ENCODE measurements at places on chromosomes 4 and X. TPM values are rescaled to one million over a fixed set of nuclear protein-coding genes. Genes with fewer than 3 reads are reported as not detected.

PHOX2B gene
- total RNA-seq: 4.8 TPM

MRPS18C gene
- 28.9 TPM for total RNA-seq

ZNF157 gene
- total RNA-seq: 0.51 TPM

ADH4 gene
- total RNA-seq: 0.19 TPM

HPF1 gene
- 23.8 TPM for total RNA-seq

MXRA5 gene
- total RNA-seq: 4.7 TPM

ZNF630 gene
- total RNA-seq: 6.4 TPM

OPRPN gene
- total RNA-seq: not detected

PABPC1L2A gene
- not detected for total RNA-seq

MUC7 gene
- not detected for total RNA-seq

- DNase-seq: no peak
Measured at GRCh38 chrX:50818986-50819385, 5.0 kb upstream of the SHROOM4 start.

DNA sequence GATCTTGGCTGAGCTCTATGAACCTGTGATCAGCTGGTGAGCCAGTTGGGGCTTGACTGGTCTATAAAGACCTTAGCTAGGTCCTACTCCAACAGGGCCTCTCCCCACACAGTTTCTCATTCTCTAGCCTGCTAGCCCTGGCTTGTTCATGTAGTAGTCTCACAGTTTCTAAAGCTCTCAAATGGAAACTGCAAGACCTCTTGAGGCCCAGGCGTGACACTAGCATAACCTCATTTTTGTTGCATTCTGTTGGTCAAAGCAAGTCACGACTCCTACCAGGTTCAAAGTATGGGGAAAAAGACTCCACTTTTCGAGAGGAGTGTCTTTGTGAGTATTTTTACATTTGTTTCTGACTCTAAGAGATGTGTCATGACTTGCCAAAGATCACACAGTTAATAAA is 50.9 kb downstream of the CEP44 start:
- no peak for DNase-seq

DNA sequence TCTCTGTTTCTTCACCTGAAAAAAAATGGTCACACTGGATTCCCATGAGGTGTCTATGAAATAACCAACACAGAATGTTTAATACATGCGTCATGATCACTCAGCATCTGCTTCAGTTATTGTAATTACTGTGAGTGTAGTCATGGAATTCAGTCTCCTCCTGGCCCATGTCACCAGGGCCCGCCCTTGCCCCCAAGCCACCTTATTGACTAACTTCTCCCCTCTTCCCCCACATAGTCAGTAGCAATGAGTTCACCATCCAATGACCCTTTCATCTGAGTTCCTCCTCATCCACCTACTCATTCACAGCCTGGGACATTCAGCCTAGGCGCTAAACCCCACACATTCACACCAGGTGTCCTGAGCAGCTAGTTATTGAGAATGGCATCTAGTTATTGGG is 15.6 kb downstream of the PNMA6F start:
- no peak for DNase-seq

DNA sequence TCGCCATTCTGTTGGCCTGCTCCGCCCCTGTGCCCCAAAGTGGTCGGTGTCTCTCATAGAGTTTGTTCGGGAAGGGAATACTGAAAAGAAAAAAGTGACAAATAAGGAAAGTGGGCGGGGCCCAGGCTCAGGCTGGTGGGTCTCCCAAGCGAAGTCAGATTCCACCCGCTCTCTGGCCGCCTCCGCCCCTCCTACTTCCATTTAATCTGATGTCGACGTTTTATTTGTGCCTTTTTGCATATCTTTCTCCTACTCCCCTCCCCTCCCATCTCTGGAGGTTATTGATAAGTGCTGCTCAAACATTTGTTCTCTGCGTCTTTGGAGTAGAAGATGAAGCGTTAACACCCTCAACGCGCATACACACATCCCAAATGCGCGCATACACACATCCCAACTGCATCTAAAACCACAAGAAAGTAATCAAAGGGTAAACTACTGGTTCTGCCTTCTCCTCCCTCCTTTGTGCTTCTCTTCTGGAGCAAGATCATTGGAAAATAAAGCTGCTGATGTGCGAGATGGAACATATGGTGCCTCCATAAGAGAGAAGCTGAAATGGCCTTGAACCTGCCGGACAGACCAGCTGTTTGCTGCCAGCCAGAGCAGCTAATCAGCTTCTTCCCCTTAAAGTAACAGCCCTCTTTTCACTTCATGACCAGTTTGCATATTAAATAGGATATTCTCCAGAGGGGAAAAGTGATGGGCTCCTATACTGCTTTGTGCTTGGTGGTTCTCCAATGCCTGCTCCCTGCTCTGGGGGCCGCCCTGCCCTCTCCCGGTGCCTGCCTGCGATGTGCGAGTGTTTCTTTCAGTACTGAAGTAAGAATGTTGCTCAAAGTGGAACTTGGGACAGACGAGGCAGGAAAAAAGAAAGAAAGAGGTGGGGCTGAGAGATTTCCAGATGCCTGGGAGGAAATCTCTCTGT is 3.1 kb downstream of the MAMLD1 start:
- DNase-seq: peak; percentile 42

- no peak for DNase-seq
Measured at GRCh38 chr4:63583561-63583960, 825.7 kb downstream of the TECRL start.

- no peak for DNase-seq
Measured at GRCh38 chr4:24862073-24862751, 50.6 kb downstream of the CCDC149 start.

DNA sequence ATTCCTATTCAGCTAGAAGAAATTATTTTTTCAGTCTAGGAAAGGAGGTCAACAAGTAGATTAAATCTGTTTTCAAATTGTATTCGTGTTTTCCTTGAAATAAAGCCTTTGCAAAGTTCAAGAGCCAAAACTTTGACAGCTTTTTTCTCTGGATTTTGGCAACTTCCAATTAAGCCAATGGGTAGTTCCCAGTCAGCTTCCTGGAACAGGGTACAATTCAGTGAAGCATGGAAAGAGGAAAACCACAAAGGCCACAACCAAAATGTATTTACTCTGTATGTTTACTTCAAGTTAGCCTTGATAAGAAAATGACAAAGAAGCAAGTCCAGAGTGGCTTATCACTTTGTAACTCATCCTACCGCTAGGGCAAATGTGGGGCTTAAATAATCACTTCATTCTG is 188.6 kb downstream of the COMMD8 start:
- no peak for DNase-seq

DNA sequence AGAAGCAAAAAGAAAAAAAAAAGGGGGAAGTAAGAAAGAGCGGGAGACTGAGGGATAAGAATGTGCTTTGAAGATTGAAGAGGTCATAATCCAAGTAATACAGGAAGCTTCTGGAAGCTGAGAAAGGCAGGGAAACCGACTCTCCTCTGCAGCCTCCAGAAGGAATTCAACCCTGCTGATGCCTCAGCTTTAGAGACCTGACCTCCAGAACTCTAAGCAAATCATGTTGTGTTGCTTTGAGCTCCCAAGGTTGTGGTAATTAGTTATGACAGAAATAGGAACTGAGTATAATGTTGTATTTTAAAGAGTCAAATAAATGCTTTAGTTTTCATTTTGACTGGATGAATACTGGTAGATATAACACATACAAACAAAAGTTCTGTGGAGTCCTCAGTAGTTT is 48.0 kb upstream of the FAT1 start:
- no peak for DNase-seq

GRCh38 chr4:105113800-105114199 is 32.9 kb upstream of the TET2 start:
- DNase-seq: no peak

DNA sequence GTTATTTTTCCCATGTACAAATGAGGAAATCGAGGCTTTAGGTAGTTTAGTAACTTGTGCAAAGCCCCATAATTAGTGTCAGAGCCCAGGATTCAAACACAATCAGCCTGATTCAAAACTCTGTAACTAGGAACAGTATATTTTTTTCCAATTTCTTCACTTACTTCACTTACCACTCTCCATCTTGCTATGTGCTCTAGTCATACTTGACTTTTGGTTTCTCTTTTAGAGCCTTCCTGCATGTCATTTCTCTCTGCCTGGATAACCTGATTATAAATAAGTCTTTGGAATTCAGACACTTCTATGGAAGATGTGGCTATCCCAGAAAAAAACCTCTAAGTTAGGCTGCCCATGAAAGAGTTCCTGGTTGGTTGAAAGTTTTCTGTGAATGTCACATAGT is 22.2 kb downstream of the SATL1 start:
- DNase-seq: no peak

GRCh38 chr4:175705407-175705806 is 106.7 kb downstream of the GPM6A start:
- DNase-seq: no peak

DNA sequence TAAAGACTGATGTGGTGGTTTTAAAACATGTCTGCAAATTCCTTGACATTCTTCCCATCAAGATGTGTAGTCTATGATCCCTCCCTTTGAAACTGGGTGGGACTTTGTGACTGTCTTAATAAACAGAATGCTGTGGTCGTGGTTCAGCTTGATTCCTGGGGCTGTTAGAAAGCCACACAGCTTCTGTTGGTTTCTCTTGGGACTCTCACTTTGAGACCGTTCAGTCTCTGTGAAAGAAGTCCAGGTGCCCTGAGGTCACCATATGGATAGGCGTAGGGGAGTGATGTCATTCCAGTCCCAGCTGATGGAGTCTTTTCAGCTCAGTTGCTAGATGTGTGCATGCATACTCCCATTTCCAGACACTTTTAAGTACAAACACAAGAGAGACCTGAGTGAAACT is 216.6 kb downstream of the KDR start:
- DNase-seq: no peak

- DNase-seq: no peak
Measured at GRCh38 chrX:30283456-30284200, 25.6 kb downstream of the NR0B1 start.

Data from mucosa of descending colon (tissue), 3 donors.